ENCODE measurements at places on chromosomes 16 and 17.

DNA sequence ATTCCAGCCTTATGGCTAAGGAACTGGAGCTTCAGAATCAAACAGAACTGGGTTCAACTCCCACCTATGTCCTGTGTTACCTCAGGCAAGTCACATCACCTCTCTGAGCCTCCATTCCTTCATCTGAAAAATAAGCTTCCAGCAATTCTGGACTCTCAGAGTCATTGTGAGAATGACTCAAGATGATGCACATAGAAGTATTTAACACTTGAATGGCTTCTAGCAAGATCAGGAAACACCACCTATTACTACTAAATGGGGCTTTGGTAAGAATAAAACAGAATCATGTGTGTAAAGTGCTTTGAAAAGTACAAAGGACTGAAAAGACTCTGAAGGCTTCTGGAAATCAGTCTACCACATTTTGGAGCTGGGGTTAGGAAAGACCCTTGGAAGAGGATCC is 30.8 kb upstream of the CALB2 start:
- no peak for DNase-seq

DNA sequence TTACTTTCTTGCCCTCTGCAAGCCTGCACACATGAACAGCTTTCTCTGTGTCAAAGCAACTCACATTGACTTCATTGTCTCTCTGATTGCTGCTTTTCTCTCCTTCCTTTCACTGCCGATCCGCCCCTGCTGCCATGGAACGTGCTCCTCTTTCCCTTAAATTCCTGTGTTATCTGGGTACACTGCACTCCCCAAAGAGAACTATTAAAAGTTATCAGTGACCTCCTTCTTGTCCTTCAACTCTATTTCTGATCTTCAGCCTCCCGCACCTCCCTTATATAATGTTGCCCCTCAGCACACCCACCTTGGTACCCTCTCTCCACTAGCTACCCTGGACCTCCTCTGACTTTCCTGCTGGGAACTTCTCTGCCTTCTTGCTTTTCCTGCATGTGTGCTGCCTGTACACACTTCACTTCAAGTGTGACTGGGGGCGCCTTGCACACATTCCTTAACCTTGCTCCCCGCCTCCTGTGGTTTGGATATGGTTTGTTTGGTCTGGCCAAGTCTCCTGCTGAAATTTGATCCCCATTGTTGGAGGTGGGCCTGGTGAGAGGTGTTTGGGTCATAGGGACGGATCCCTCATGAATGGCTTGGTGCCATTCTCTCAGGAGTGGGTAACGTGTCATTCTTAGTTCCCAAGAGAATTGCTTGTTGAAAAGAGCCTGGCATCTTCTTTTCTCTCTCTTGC is 26.7 kb upstream of the PMP22 start:
- DNase-seq, result no peak

GRCh38 chr16:20004931-20005330 is 68.8 kb downstream of the GPR139 start:
- no peak for DNase-seq

- DNase-seq, result no peak
Observed at GRCh38 chr17:81385320-81386111, 9.7 kb upstream of the BAHCC1 start.

DNA sequence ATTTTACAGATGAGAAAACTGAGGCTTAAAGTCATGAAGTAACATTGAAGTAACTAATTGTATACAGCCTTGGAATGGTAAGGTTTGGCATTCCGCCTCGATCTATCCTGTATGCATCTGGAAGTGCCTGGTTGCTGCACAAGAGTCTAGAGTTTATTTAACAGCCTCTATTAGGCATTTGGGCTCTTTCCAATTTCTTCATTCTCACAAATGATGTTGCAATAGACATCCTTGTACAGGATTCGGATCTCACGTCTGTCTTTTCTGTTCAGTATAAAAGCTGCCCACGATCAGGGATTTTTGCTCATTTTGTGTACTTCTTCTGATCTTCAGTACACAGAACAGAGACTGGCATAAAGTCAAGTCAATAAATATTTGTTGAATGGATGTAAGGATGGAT is 100.5 kb downstream of the AIPL1 start:
- DNase-seq, result no peak

GRCh38 chr17:4232168-4232813 is 31.5 kb downstream of the ANKFY1 start:
- DNase-seq, result no peak

GRCh38 chr16:27756206-27756970 is 206.4 kb downstream of the KATNIP start:
- no peak for DNase-seq

- DNase-seq, result no peak
Observed at GRCh38 chr17:81666092-81666341, 388 bp downstream of the OXLD1 start.

DNA sequence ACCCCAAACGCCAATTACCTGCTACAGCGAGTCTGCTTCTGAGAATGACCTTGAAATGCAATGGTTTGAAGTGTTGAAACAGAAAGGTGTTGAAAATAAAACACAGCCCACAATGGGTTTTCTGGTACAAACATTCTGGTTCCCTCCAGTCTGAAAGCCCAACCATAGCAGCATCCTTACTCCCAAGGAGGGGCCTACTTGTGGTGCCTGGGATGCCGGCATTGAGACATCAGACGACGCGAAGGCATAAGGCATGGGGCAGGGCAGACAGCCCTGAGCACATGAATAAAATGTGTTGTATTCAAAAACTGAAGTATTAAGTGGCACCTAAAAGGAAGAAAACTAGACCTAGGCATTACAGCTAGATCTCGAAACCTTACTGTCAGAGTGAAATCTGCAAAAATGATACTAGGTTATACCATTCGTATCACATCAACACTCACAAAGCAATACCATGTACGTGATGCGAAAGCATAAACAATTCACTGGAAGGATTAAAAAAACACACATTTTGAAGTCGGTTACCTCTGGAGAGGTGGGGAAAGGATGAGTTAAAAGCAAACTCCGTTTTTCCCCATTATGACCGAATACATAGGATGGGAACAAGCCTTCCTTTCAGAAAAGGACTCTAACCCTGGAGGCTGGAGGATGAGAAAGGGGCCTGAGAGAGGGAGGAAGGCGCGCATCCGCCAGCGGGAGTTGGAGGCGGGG is 702 bp downstream of the NUDT21 start:
- no peak for DNase-seq

DNA sequence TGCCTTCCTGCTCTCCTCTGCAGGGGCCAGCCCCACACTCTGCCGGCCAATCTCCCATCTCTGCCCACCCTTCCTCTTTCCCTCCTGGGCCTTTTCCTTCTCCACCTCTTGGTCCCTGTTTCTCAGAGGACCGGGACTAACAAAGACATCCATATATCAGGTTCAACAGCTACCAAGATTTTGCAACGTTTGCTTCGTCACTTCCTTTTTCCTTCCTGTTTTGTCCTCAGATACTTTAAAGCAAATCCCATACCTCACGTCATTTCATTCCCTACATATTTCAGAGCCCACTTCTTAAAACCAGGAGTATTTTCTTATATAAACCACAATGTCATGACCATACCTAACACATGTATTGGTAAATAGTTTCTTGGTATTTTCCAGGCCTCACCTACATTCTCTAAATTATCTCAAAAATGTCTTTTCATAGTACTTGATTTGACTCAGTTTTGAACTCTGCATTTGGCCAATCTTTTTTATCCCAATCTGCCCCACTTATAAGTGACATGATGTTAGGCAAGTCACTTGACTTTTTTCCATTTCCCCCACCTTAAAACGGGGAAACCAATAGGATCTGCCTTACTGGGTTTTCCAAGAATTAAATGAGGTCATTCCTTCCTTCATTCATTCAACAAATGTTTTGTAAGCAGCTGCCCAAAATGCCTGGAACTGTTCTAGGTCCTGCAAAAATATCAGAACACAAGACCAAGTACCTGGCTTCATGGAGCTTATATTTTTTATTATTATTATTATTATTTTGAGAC is 7.2 kb upstream of the USP10 start:
- DNase-seq, result no peak

GRCh38 chr17:60159479-60159866 is 9.7 kb downstream of the CA4 start:
- no peak for DNase-seq

- no peak for DNase-seq
Observed at GRCh38 chr17:8462564-8462963, 26.9 kb downstream of the NDEL1 start.

DNA sequence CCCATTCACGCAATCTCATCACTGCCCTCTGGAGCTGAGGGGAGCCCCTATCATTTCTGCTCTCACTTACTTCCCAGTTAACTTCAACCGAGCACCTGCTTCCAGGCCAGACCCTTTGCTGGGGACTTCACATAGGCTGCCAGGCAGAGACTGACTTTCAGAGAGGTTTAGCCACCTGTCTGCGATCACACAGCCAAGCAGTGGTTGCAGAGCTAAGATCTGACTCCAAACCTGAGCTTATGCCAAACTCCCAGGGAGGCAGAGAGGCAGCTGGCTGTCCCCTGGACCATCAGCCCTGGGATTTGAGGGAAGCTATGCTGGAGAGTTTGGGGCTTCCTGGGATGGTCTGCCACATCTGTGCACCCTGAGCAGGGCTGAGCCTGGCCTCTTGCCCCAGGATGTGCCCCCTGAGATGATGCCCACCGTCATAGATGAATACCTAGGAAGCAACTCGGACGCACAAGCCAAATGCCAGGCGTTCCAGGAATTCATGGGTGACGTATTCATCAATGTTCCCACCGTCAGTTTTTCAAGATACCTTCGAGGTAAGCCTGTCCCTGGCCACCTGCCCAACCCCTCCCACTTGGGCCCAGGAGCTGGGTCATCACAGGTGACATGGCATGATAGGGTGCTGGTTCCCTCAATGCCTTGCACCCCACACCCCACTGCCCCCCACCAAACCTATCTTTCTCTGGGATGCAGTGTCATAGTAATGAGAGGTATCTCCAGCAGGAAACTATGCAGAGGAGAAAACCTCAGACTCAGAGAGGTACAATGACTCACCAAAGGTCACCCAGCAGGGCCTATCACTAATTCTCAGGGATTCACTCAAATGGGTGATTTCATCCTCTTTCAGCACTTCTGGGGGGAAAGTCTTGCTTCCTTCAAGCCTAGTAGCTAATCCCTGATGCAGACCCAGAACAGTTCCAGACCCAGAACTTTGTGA is 10.0 kb downstream of the CES3 start:
- DNase-seq, result no peak

DNA sequence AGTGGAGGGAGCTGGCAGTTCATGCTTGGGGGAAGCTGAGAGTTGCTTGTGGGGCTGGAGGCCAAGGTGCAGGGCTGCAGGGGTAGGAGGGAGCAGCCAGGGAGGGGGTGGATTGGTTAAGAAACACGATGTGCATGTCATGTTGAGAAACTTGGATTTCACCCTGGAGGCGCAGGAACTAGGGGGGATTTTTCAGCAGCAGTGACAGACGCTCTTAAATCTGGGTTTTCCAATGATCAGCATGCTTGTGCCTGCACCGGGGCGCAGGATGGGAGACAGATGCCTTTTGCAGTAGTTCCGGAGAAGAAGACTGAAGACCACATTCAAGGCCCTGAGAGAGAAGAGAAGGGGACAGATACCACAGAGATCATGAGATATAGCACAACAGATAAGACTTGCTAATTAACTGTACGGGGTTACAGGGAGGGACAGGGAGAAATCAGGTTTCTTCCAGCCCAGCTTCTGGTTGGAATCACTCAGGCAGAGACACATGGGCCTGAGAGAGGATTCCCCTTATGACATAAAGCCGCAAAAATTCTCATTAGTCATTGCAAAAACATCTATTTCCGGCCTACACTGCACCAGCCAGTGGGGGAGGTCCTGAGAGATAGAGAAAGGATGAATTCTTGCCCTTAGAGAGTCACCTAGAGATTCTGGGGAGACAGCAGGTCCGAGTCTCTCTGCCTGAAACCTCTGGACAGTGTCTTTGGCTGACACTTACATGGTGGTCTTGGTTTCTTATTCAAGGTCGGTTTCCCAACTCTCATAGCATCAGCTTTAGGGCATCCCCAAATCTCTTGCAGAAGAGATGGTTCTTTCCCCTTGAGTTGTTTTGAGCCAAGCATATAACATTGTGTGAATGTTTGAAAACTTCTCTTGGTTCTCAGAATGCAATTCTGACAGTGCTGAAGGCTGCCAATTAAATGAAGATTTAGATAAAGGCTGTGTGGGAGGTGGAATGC is 27.1 kb downstream of the CDH13 start:
- no peak for DNase-seq

DNA sequence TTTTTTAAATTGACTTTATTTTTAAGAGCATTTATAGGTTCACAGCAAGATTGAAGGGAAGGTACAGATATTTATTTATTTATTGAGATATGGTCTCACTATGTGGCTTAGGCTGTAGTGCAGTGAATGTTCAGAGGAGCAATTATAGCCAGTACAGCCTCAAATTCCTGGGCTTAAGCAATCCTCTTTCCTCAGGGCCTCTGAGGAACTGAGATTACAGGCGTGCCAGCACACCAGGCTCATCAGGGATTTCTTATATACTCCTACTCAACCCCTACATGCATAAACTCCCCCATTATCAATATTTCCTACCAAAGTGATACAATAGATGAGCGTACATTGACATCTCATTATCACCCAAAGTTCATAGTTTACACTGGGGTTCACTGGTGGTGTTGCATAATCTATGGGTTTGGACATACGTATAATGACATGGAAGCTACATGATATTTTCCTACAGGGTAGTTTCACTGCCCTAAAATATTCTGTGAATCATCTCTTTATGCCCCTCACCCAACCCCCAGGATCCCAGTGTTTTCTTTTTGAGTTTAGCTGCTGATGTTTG is 33.5 kb downstream of the HS3ST3B1 start:
- DNase-seq, result no peak

DNA sequence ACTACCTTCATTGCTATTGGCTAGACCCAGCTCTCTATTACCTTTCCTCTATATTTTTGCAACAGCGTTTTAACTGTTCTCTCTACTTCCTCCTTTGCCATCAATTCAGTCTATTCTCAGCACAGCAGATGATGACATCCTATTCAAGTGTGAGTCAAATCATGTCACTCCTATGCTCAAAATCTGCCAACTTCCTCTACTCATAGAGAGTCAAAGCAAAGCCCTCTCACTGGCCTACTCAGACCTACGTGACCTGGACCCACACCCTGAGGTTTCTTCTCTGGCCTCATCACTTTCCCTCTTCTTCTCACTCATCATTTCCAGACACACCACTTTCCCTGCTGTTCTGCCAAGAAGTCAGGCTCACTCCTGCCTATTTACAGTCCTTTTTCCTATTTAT is 289.0 kb upstream of the AXIN2 start:
- DNase-seq, result no peak

DNA sequence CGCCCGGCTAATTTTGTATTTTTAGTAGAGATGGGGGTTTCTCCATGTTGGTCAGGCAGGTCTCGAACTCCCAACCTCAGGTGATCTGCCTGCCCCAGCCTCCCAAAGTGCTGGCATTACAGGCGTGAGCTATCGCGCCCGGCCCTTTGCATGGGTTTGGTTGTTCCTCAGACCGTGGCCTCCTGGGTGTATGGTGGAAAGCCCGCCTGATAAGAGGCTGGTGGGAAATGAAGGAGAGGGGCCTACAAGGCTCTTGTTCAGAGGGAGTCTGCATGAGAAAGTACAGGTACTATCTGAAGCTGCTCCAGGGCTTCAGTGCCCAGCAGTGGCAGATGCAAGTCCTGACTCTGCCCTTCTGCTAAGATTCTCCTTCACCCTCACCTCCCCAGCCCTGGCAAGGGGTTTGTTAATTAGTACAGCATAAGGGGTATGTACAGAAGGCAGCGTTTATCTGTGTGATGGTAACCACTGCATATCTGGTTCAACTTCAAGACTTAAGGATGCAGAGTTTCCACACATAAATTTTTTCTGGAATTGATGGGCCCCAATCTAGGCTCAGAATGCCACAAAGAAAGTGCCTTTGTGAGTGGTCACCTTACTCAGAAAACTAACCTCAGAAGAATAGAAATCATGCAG is 24.2 kb downstream of the GRB7 start:
- no peak for DNase-seq

Measured in activated B cell treated with CpG ODN at 0.5 μM for 24 hours (primary cell).